ENCODE measurements at places on chromosomes 2 and 18. TPM values are rescaled to one million over a fixed set of nuclear protein-coding genes. Genes with fewer than 3 reads are reported as not detected.

DNA sequence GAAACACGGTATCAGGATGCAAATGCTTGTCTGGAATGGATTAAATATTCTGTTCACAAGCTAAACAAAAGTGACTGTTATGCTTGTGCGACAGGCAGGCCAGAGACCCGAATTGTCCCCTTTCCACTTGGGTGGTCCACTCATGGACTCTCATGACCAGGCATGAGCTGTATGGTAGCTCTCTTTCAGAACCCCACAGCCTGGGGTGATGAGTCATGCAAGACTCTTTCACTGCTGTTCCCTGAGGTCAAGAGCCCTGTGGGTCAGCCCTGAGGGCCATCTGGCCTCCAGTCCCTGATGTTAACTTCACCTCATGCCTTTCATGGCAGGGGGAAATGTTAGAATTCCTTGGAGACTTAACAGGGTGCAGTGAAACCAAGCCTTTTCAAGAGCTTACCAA is 13.7 kb upstream of the SAP130 start:
- no peak for DNase-seq

DNA sequence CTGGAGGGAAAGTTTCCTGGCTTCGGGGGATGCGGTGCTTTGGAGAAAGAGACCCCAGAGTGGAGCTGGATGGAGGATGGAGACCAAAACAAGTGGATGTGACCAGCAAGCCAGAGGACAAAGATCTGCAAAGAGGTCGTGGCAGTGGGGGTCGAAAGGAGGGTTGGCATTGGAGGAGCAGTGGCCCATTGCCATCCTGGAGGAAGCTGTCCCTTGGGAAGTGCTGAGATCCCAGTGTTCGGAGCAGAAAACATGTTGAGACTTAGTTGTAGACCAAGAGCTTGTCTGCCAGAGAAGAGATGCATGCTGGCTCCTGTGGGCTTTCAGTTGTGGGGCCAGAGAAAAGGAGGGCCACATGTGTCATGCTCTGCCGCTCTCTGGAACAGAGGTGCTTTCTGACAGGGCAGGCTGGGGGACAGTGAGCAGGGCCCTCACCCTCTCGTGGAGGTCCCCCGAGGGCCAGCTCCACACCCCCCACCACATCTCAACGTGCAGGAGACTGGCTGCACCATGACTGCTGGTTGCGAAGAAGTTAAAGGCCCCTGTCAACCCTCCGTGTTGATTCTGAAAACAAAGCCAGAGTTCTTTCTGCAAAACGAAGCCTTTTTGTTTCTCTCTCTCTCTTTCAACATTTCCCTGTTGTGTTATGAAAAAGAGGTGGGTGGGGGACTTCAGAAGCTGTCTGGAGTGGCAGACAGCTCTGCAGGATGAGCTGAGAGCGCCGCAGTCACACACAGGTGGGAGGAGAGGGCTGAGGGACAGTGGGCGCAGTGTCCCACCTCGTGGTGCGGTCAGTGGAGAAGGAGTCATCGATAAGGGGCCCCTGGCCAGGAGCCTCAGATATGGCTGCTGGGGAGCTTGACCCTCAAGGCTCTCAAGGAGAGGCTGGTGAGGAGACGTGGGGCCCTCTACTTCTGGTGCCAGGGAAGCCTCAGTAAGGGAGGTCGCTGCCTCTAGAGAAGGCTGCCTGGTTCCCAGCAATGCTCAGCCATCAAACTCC is 77.6 kb upstream of the BCL2L11 start:
- DNase-seq, result no peak

DNA sequence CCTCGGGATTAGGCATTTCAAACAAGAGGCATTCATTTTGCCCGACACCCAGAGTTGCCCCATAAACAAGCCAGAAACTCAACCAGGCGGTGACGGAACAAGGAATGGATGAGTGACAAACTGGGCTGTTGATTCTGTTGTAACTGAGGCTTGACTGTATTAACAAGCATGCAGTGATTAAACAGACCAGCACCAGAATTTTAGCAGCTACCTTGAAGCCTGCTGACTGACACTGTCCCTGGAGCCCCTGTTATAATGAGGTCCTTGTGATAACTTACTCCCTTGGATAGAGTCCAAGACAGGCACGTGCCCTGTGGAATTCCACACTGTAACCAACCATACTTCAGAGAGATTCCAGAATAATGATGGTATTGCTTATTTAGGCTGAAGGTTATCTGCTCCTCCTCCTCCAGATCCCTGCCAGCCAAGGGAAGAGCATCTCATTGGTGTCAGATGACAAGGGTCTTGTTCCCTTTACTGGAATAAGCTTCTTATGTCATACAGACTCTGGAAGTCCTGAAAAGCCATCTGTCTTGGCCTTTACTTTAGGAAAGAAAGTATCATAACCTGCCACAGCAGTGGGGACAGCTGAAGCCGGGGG is 97.1 kb upstream of the RMDN2 start:
- no peak for DNase-seq

The KCNIP3 gene
- total RNA-seq, result 2.4 TPM

The CYTIP gene
- not detected for total RNA-seq

The CNDP1 gene
- total RNA-seq, result not detected

The CYB5A gene
- total RNA-seq, result 75.9 TPM

The CCDC121 gene
- 2.2 TPM for total RNA-seq
